Right hindlimb (tissue), 1 donor: ENCODE measurements at places on chromosomes 13 and 19.

GRCh38 chr13:92573467-92574057 lies 653.0 kb upstream of the GPC6 start:
- DNase-seq, result no peak

DNA sequence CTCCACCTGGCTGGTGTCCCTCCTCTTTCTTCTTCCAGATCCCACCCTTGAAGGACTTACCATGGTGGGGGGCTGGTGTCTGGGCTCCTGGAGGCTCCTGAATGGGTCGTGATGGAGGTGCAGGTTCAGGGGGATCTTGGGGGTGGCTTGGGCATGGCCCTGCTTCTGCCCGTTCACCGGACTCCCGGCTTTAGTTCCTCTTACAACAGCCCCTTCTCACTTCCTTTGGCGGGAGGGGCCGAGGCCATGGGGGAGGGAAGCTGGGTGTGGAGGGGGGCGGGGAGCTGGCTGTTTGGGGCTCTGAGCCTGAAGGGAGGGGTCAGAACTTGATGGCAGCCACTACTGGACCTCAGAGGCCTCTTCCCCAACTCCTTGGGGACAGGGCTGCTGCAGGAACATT lies at the start of gene MYO1F:
Gene MYO1F (minus strand): TSS at position 196 of the 400 bp plus-strand sequence. CDS start 133 bp downstream, at position 63.
- DNase-seq, result no peak

DNA sequence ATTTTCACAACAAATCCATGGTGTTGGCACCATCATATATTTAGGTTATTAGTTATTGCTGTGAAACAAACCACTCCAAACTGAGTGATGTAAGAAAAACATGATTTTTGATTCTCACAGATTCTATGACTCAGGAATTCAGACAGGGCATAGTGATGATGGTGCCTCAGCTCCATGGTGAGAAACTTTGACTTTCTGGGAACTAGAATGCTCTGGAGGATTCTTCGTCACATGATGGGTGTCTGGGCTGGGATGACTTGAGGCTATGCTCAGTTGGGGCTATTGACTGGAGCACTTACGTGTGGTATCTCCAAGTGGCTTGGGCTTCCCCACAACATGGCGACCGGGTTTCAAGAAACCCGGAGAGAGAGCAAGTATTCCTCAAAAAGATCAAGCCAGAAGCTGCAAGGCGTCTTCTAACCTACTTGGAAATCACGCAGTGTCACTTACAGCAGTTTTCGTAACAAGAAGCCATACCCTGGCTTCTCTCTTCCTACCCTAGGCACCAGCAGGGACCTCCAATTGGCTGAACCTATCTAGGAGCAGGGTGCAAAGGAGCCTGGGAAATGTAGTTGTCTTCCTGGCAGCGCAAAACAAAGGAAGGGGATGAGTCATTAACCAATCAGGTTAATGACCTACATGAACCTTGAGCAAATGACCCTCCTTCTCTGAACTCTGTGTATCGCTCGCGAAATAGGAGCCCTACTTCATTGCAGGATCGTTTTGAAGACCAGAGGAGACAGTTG lies 22.4 kb downstream of the VAV1 start:
- DNase-seq, result no peak

DNA sequence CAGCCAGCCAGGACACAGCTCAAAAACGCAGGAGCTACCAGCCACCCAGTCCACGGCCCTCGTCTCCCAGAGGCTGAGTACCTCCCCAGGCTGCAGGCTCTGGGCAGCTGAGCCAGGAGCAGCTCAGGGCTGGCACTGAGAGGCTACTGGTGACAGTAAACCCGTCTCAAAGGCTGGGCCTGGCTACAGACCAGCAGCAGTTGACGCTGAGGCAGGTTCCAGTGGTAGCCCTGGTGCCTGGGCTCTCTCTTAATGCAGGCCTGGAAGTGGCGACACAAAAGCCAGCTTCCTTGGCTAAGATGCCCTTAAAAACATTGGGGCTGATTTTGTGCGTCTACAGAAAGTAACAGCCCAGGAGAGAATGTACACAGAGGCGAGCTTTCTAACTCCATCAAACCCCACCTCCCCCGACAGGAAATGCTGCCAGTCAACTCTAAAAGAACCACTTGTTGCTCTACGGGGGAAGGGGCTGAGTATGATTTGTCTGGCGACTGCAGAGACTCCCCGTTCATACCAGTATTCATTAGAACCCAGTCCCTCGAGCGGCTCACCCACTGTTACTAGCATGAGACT lies 126.3 kb downstream of the STK24 start:
- DNase-seq, result peak; percentile 53

DNA sequence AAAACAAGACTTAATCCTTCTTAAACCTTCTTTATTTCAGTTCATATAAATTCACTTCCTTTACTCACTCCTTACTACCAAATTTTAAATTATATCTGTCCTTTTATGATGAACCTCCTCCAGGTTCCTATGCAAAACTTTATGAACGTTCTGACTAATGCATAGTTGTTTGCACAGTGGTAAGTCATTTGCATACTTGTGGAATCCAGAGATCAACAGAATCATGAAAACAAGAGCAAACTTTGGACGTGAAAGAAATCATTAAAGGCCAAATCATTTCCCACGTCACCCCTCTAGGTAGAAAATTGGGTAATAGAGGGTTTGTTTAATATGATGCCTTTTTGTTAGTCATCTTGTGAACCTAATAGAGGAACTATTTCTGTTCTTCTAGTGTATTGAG lies 32.3 kb upstream of the MYCBP2 start:
- no peak for DNase-seq

DNA sequence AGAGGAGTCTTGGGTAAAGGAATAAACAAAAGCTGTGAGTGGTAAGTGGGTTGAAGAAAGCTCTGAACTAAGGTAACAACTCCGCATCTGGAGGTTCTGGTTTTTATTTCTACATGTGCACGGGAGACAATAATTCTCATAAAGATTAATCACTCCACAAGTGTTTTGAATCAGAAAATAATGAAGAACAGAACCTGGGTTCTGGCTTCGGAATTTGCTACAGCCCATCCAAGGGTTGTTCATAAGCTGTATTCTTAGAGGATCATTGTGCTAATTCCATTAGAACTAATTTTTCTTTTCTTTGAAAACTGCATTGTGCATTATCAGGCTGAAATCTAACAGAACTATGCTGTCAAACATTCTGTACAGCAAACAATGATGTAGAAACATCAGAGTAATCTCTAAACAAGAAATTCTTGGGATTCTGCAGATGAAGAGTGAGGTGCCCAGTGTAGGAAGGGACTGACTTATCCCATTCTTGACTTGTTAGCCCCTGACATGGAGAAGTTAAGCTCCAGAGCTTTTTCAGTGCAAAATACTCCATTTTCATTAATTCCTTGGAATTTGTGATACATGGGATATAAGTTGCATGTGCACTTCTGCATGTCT lies 368.2 kb downstream of the COG6 start:
- DNase-seq, result no peak

DNA sequence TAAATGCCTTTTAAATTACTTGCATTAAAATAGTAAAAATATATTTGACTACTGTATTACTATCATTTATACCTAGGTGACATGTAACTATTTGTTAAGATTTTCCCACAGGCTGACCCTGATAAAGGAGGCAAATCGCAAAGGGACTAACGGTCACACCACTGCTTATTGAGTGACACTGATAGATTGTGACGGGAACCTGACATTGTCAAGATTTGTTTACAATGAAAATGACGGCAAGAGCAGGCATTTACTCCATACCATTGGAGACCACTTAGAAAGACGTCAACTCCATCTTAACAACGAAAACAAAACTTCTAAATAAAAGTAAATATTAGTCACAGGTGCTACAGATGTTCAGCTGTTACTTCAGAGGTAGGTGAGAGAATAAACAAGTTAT lies 289.0 kb downstream of the DACH1 start:
- no peak for DNase-seq

GRCh38 chr19:35031072-35031881 lies 1.0 kb downstream of the SCN1B start:
- DNase-seq, result peak; percentile 72

- DNase-seq, result peak; percentile 40
These were observed 1.3 kb downstream of the UBL3 start for GRCh38 chr13:29849071-29849631.

DNA sequence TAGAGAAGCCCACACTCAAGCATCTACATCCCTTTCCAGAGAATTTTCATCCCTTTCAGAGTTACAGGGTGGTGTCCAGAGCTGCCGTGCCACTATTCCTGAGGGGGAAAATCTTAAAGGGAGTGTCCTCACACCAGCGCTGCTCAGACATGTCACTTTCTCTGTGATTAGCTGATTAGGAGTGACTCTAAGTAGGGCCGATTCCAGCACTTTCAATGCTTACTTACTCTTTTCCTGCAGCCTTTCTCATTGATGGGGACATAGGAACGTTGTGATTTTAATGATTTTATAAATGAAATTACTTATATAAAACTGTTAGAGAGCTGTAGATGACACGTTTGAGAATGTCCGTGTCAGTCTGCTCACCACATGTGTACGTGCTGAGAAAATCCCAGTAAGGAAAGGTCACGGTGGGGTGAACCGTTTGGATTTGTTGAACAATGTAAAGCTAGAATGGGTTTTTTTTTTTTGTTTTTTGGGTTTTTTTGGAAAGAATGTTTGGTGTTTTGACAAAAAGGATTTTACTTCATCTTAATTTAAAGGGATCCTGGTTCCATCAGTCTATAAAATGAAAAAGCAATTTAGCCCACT lies 56.6 kb upstream of the SPATA13 start:
- no peak for DNase-seq

GRCh38 chr13:100108913-100109507 lies 20.1 kb downstream of the PCCA start:
- DNase-seq, result no peak

DNA sequence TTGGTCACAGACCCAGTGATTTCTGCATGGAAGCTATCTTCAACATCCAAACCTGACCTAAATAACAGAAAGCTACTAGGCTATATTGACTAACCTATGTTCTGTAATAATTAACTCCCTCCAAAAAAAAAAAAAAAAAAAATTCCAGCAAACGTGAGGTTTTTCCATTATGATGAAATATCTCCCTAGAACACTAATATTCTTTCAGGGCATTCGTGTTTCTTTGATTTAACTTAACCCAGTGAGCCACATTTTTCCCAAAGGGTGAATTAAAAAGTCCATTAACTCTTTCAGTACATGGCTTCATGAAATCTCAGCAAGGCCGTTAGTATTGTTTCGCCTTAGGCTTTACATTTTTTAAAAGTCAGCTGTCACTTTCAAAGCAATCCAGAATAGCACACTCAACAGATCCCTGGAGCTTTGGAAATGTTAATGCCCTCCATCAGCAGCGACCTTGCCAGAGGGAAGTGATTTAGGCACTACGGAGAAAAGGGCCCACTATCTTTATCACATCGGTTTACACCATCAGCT lies 175.8 kb downstream of the DCT start:
- DNase-seq, result no peak

- no peak for DNase-seq
These were observed 11.9 kb downstream of the GAS6 start for GRCh38 chr13:113851826-113852535.

DNA sequence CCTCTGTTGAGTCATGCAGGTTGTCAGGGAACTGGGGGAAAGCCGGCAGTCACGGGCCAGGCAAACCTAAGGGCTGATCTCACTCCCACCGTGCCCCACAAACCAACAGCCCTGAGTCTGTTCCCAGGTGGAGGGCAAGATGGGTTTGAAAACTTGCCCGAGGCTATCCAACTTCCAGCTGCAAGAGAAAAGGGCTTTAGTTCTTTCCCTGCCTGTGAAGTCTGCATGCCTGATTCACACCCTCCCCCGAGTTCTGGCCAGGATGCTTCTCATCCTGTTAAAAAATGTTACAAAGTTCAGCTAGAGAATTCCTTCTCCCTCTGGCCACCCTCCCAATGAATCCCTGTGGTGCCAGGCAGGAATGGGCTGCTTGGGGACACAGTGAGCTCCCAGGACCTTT lies 33.1 kb downstream of the MYO16 start:
- no peak for DNase-seq

DNA sequence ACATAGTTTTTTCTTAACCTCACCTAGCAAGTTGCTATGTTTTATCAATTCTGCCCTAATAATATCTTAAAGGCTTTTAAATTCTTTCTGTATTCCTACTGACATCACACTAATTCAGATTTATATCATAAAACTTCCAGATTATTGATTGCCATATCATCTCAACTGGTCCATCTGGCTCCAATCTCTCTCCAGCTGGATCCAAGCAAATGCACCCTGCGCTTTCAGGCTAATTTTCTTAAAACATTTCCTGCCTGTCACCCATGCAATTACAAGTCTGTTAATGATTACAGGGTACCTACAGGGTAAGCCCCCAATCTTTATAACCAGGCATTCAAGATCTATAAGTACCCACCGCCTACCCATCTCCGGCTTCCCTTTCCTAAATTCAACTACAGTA lies 95.2 kb downstream of the SERP2 start:
- no peak for DNase-seq

GRCh38 chr13:104565888-104566287 lies 1499.7 kb upstream of the SLC10A2 start:
- DNase-seq, result no peak

DNA sequence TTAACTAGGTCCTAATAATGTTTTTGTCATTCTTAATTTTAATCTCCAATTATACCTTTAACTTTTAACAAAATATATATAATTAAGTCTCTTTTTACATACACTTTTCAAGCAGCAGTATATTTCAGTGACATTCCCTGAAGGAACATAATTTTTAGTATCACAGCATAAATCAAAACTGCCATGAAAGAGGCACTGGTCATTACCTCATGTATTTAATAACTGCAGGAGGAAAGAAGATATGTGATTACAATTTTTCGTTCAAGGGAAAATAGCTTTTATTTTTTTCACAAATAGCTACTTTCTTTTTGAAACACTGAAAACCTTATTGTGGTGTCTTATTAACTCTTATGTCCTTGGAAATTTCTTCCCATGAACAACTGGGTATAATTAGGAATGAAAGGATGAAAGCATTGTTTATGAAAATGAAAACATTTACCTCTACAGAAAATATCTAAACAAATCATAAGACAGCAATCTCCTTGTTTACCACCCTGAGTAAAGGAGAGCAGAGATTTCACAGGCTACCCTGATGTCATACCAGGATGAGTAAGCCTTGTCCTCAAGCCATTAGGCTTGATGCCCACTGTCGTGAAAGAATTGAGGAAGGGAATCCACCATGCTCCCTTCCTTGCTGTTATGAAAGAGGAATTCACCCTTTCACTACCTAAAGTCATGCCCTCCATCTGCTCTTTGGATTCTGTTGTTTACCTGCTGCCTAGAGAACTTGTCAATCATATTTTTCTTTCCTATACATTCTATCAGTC lies 877.2 kb upstream of the PCDH20 start:
- DNase-seq, result no peak

- DNase-seq, result peak; percentile 33
These were observed 23.8 kb upstream of the KLF12 start for GRCh38 chr13:74158028-74158427.
